GM10248 (cell line): ENCODE measurements at places on chromosomes 7 and 10.

- peak; percentile 70 for DNase-seq
These were observed 141.9 kb downstream of the GRM3 start for GRCh38 chr7:86785641-86786040.

- no peak for DNase-seq
These were observed 111.6 kb downstream of the C10orf90 start for GRCh38 chr10:126558881-126559280.

DNA sequence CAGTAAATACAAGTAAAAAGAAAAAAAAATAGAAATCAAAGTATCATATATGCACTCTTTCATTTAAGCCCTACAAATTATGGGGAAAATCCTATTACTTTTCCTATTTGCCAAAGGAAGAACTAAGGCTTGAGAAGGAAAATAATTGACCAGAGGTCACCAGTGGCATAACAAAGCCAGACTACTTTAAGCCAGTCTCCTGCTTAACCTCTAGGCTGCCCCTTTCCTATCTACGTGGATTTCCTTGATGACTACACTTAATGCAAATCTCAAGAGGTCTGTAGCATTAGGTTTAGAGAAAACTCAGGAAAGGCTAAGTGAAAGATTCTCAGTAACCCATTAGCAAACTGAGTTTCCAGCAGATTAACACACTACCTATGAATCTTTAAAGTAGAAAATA lies 49.8 kb downstream of the TPK1 start:
- no peak for DNase-seq

DNA sequence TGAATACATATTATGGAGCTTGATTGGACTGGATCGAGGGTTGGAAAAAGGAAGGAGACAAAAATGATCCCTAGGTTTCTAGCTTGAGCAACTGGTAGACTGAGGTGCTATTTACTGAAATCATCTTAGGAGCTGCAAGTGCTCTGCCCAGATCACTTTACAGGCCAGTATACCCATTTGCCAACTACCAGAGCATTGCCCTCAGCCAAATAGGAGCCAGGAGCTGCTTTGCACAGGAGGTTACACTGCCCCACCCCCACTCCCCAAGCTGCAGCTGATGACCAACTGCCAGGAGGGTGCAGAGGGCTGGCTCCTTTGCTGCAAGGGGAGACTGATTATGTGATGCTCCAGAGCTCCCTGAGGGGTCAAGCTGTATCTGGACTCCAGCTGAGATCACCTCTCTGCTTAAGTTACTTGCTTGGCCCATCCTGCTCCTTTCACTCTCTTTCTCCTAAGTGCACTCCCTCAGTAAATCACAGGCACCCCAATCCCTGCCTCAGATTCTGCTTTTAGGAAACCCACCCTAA lies 275.4 kb downstream of the ZEB1 start:
- DNase-seq = no peak

GRCh38 chr7:33711231-33712019 lies 193.9 kb upstream of the BMPER start:
- DNase-seq = no peak

DNA sequence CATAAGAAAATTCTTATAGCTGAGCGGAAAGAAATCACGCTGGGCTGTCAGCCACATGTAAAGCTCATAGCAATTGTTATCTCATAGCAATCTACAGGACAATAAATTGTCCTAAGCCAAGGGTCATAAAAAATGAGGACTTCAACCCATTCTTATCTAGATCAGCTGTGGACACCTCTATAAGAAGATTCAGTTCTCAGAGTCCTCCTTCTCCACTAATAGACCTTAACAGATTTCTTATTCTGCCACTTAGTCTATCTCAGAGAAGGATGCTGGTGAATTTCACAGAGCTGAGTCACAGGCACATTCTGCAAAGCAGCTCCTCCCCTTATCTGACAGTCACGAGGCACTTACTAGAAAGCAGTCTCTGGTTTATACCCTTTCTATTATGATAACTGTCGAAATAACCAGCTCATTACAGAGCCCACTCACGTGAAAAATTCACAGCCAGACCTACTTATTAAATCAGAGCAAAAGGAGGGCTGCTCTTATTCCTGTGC lies 185.3 kb upstream of the PCLO start:
- DNase-seq = no peak

DNA sequence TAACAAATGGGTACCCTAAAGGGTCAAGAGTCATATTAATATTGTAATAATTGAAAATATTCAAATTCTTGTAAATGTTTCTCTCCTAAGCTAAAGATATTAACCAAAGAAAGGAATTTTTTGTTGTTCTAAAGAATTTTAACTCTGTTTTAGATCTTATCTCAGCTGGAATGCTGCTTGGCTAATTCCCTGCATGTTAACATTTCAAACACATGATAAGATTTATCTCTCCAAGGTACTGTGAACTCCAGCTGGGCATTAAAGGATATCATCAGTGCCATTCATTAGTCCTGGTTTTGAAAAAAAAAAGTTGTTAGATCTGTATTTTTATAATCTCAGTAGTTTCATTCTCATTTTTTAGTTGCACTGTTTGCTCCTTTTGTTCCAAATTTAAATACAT lies 76.9 kb downstream of the MAPK8 start:
- DNase-seq = no peak

- no peak for DNase-seq
These were observed 344.9 kb upstream of the CHRM2 start for GRCh38 chr7:136523571-136523970.

GRCh38 chr10:2137549-2138174 lies 400.3 kb upstream of the ADARB2 start:
- no peak for DNase-seq

DNA sequence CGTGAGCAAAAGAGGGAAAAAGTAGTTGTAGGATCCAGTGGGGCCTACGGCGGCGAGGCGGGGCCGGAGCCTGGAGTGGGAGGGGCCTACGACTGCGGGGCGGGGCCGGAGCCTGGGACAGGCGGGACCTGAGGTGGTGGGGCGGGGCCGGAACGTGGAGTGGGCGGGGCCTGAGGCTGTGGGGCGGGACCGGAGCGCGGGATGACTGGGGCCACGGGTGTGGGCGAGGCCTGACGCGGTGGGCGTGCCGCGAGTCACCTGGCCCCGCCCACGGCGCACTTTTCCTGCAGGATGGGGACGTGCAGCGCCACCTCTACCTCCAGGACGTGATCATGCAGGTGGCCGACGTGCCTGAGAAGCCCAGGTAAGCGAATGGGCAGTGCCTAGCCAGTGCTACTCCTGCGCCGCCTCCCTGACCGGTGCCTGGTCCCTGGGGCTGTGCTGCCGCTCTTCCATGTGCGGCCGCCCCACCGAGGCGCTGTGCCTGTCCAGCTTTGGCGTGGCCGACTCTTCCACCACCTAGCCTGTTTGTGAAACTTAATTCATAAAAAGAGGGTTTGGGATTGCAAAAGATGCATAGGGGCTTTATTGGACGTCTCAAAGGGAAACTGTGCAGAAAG lies 496 bp downstream of the ZNF511 start:
- DNase-seq = peak; percentile 98

- DNase-seq = peak; percentile 97
These were observed 40.2 kb upstream of the FOXK1 start for GRCh38 chr7:4641667-4642467.

DNA sequence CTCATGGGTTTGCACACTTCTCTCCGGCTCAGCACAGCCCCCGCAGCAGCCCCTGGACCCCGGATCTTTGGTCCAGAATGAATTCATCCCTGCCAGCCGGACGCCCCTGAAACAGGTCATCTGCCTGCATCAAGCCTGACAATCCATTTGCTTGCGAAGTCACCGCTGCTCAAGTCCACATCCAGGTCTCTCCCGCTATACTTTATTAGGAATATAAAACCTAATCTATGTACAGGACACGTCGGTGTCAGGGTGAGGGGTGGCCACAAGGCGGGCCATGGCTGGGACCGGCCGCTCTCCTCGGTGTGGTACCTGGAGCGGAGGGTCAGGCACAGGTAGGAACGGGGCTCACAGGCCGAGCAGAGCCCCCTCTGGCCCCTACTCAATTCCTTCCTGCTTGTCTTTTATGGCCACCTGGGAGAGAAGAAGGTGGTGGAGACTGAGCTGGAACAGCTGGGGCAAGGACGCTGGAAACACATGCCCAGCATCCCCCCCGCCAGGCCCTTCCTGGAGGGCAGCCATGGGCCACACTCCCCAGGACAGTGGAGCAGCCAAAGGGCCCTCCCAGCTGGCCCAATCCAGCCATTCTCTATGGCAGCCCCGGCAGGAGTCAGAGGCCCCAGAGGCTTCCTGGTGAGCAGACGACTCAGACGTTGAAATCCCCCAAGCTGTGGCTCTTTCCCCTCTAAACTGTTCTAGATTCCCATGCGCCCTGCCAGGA lies 5.3 kb downstream of the POLR2J start:
- DNase-seq = no peak

- no peak for DNase-seq
These were observed 71.9 kb upstream of the DIP2C start for GRCh38 chr10:761376-761775.

DNA sequence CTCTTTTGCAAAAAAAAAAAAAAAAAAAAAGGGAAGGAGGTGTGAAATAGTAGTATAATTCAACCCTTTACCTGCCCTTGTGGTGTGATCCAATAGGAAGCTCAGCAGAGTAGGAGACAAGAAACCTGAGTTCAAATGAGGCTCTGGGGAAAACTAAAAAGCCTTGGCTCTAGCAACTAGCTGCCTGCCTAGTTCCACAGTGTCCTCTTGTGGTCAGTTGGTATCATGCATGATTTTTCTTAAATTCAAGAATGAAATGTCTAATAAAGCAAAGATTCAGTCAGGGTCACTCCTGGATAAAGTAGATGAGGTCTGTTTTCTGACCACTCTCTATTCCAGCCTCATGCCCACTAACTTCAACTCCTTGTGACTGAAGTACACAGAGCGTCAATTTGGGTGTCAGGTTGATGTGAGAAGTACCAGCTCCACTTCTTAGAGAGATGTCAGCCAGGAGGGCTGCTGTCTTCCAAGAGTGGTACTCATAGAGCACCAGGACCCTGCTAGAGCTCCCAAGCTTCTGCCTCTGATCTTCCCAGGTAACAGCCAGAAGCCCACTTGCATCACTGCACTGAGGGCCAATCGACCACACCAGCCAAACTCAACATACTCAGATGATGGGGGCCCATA lies 10.5 kb downstream of the LSM5 start:
- DNase-seq = peak; percentile 50

GRCh38 chr10:14200698-14201544 lies 129.8 kb downstream of the FRMD4A start:
- no peak for DNase-seq

DNA sequence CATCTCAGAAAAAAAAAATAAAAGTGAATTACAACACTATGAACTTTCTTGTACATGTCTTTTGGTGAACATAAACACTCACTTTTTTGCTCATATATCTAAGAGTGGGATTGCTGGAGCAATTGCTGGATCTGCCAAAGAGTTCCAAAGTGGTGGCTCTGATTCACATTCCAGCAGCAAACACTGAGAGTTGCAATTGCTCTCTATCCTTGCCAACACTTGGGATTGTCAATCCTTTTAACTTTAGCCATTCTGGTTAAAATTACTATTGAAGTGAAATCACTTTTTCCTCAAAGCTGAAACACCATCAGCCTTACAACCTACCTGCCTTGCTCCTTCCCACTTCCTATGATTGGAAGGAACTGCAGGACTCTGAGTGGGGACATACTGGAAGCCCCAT lies 70.7 kb downstream of the CDHR3 start:
- no peak for DNase-seq

DNA sequence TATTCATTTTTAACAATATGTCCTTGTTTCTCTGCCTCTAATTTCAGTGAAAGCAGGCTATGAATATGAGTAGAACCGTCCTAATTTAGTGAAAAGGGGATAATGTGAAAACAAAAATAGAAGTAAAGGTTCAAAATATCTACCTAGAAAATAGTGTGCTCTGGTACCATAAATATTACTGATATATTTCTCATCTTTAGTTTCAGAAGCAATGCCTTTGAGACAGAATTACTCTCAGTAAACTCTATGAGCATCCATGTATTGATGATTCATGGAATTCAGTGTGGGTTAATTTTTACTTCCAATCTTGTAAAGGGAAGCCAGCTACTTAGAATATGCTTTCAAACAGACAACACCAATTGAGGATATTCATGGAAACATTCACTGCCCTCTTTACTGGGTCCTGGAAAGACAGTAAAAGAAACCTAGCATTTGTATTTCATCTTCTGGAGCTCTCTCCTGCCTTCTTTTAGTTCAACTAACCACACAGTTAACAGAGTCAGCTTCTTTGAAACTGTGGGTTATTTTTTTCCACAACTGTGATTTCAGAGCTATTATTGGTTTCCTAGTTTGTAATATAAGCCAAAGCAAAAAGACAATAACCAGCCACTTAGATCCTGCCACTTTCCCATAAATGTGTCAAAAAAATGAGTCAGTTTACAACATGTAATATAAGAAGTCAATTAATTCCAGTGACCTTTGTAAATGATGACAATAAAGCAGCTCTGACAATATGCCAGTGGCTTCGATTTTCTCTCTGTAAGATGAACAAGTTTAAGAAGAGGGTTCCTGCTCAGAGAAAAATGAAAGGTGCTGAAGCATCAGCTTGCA lies 1.7 kb downstream of the LRRN3 start:
- DNase-seq = no peak
